ENCODE measurements at places on chromosomes 1 and 21. TPM values are rescaled to one million over a fixed set of nuclear protein-coding genes. Genes with fewer than 3 reads are reported as not detected.

Gene SLAMF7
- 4.6 TPM for total RNA-seq

Gene CFHR1
- not detected for total RNA-seq

Gene TCHH
- 0.14 TPM for total RNA-seq

Gene ADGRL2
- total RNA-seq = 38.6 TPM

Gene LIN28A
- total RNA-seq = not detected

Gene SLC16A4
- 10.6 TPM for total RNA-seq

Gene S100A2
- 666 TPM for total RNA-seq

Gene GSTM5
- total RNA-seq = not detected

Gene GCSAML
- total RNA-seq = under 0.01 TPM

Gene ALG14
- 2.7 TPM for total RNA-seq

Gene MAEL
- not detected for total RNA-seq

Gene SMCP
- total RNA-seq = not detected

Gene TDRD5
- total RNA-seq = under 0.01 TPM

Gene ADGRL4
- total RNA-seq = not detected

Gene OR2W3
- not detected for total RNA-seq

Gene ECE1
- 51.6 TPM for total RNA-seq

Gene PRDM16
- total RNA-seq = 0.21 TPM

Gene KLF17
- not detected for total RNA-seq

Gene S1PR1
- total RNA-seq = 0.28 TPM

Gene PGM1
- 54.0 TPM for total RNA-seq

Data from nasal cavity respiratory epithelium epithelial cell of viscerocranial mucosa (primary cell).